ENCODE measurements at places on chromosomes 1 and 21. TPM values are rescaled to one million over a fixed set of nuclear protein-coding genes. Genes with fewer than 3 reads are reported as not detected.

- DNase-seq, result peak; percentile 41
Observed at GRCh38 chr1:23393706-23394105, 24.1 kb upstream of the ZNF436 start.

DNA sequence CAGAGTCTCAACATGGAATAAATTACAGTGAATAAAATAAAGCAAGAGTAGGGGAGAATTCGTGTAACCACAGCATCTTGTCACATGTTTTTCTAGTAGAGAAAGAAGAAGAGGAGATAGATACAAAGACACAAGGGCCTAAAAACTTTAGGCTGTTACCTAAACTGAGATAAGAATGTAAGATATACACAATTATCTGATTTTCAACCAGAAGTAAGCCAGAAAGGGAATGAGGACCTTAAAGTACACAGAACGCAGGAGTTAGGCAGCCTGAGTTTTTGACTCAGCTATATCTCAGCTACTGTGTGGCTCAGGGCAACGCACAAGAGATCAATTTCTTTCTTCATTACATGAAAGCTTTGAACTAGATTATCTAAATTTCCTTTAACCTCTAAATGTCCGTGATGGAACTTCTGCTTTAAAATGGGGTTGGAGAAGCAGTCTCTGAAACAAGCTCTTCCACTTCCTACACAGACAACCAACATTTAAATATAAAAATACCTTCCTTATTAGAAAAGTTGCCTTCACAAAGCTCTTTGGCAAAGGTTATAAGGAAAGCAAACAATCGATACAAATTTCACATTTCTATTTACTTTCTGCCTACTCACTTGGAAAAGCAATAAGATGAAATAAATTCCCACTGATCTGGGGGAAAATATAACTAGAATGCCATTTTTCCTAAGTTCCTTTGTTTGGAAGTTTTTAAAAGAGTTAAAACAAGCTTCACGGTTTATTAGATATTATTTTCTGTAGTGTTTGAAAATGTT lies 5.2 kb upstream of the RGS13 start:
- DNase-seq, result no peak

DNA sequence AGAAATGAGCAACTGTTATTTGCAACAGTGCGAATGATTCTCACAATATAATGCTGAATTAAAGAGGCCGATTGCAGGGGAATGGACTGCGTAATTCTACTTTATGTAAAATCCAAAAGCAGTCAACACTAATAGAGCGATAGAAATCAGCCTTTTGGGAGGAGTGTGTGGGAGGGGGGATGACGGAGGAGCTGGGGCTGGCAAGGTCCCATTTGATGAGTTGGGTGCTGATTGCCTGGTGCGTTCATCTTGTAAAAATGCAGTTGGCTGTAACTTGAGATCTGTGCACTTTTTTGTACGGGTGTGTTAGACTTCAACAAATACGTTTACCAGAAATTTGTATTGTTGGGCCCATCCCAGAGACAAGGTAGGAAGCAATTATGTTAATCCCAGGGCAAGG lies 20.7 kb downstream of the TNFRSF8 start:
- no peak for DNase-seq

- DNase-seq, result no peak
Observed at GRCh38 chr1:17251701-17252376, 2.9 kb downstream of the PADI3 start.

DNA sequence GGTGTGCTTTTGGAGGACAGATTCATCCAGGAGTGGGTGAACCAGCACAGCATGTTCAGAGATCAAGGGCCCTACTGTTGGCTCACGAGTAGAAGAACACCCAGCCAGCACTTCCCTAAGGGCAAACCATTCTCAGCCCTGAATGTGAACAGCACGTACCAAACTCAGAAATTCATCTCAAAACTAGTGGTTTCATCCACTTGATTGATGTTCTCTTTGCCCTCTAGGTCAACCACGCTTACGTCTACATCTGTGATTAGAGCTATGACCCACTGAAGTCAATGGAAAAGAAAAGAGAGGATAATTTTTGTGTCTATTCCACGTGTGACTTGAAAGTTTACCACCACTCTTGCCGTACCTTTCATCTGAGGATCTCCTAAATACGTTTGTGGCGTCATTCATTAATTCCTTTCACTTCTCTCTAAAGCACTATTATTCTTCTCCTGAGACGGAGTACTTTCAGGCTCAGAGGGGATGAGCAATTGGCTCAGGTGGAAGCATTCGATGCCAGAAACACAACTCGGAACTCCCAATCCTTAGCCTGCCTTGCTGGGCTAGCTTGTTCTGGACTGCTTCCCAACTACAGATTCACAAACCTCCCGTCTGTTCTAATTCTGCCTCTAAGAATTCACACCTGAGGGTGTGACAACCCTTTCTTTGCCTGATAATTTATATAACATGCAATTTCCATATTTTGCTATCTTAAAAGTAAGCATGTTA lies 57.3 kb upstream of the HIVEP3 start:
- DNase-seq, result no peak

DNA sequence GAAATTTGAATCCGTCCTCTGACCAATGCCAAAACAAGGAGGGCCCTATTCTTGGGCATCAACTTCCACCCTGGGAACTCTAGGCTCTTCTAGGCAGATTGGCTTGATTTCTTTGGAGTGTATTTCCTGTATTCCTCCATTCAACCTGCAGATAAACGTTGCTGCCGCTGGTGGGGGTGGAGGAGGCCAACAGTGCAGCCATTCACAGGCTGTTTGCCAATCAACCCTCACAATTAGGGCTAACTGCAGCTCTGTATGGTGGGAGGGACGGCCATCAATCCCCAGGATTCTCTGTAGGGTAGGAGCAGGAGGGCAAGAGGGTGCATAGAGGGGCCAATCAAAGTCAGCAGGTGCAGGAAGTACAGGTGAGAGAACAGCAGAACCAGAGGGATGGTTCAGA lies 273.1 kb upstream of the PROX1 start:
- no peak for DNase-seq

Gene PAPPA2
- under 0.01 TPM for total RNA-seq

Gene GRIK3
- not detected for total RNA-seq

Gene AVPR1B
- not detected for total RNA-seq

Gene TTC22
- total RNA-seq, result not detected

Gene HPCAL4
- not detected for total RNA-seq

Gene TNFRSF14
- total RNA-seq, result 66.8 TPM

Gene IGFN1
- not detected for total RNA-seq

Gene AADACL3
- total RNA-seq, result not detected

Gene VANGL1
- total RNA-seq, result 19.8 TPM

All from dermis microvascular lymphatic vessel endothelial cell (primary cell).